Thyroid gland (tissue), 4 donors: ENCODE measurements at places on chromosomes 5 and 9. TPM values are rescaled to one million over a fixed set of nuclear protein-coding genes. Genes with fewer than 3 reads are reported as not detected.

DIPK1B gene
- total RNA-seq: 22.8 TPM

DNA sequence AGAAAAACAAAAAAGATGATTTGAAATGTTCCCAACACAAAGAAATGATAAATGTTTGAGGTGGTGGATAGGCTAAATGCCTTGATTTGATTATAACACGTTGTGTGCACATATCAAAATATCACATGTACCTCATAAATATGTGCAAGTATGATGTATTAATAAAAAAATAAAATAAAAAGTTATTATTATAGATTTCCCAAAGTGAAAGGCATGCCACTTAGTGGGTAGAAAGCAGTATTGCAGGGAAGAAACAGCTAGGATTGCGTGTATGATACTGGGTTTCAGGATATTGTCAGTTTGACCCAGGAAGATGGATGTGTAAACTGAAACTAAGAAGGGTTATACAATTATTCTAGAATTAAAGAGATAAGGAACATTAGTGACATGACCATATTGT, 3.6 kb upstream of the TMEM38B start:
- no peaks in the 10 kb centered on the region for H3K36me3 ChIP-seq
- H3K27ac ChIP-seq: no peak overlapping the region
- no peaks in the 10 kb centered on the region for H3K27me3 ChIP-seq
- DNase-seq: no peak

SNAPC3 gene
- 34.0 TPM for total RNA-seq

SPATA31D4 gene
- not detected for total RNA-seq

- no peaks in the 10 kb centered on the region for H3K4me1 ChIP-seq
- no peaks in the 10 kb centered on the region for H3K27me3 ChIP-seq
- H3K27ac ChIP-seq: no peak overlapping the region
Observed at GRCh38 chr9:112338561-112338960, 5.1 kb upstream of the PTBP3 start.

PCDHGA3 gene
- 4.4 TPM for total RNA-seq

DNA sequence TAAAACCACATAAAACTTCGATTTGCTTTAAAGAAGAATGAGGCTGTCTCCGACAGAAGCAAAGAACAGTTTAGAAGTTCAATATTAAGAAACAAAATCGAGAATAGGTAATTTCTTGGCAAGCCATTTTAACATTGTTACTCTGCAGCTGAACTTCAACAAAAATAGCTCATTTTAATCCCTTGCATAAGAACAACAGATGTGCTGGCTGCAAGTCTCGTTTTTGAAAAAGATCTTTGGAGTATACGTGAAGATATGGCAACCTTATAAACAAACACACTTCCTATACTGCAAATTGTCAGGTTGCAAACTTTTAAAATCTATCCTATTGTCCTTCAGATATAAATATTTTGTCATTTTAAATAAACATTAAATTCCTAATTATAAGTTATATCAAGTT, 71.5 kb downstream of the FBN2 start:
- H3K27ac ChIP-seq: no peak overlapping the region
- no peaks in the 10 kb centered on the region for H3K4me1 ChIP-seq
- no peaks in the 10 kb centered on the region for H3K36me3 ChIP-seq
- DNase-seq: no peak

GRCh38 chr9:20322212-20322611, 300.1 kb downstream of the MLLT3 start:
- no peak overlapping the region for H3K27ac ChIP-seq
- H3K4me1 ChIP-seq: peaks cover 32% of the 10 kb centered on the region
- H3K4me3 ChIP-seq: no peak overlapping the region

ADGRD2 gene
- total RNA-seq: not detected

DNA sequence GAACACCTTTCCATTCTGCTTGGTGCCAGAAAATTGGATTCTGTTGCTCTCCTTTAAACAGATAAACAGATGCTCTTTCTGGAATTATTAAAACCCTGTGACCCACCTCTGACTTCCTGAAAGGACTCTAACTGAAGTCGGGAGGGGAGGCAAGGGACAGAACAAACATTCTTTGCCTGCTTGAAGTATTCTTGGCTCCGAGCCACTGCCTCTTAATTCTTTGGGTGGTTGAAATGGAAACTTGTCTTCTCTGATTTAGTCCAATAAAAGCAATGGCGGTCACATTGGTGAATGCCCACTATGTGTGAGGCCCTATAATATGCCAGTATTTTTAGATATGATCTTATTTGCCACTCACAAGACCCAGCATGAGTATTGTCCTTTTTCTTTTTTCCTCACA, 236.8 kb downstream of the SLIT3 start:
- no peak overlapping the region for H3K4me3 ChIP-seq
- H3K27me3 ChIP-seq: no peaks in the 10 kb centered on the region
- DNase-seq: peak; percentile 91
- H3K36me3 ChIP-seq: no peaks in the 10 kb centered on the region

DNA sequence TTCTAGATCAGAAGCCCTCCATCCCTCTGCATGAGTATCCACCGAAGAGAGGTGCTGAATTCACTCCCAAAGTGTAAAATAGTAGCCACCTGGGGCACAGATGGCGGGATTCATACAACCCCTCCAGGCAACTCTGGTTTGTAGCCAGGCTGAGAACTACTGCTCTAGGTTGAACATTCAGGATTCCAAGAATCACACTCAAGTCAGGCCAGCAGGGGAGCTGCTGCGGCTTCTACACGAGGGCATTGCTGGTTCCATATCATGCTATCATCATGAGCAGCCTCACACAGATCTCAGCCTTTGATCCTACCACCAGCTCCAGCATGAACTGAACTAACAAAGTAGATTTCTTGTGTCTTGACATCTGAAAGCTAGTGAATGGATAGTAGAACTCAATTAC, 367.9 kb downstream of the DIRAS2 start:
- no peaks in the 10 kb centered on the region for H3K4me1 ChIP-seq
- no peaks in the 10 kb centered on the region for H3K36me3 ChIP-seq
- no peaks in the 10 kb centered on the region for H3K27me3 ChIP-seq
- DNase-seq: no peak
- no peak overlapping the region for H3K4me3 ChIP-seq

- no peaks in the 10 kb centered on the region for H3K36me3 ChIP-seq
- DNase-seq: no peak
- H3K4me3 ChIP-seq: no peak overlapping the region
- peaks cover 11% of the 10 kb centered on the region for H3K4me1 ChIP-seq
- H3K27me3 ChIP-seq: no peaks in the 10 kb centered on the region
Observed at GRCh38 chr9:28212979-28213378, 639.7 kb upstream of the C9orf72 start.

- no peak for DNase-seq
- H3K27ac ChIP-seq: no peak overlapping the region
- H3K4me3 ChIP-seq: no peak overlapping the region
- no peaks in the 10 kb centered on the region for H3K27me3 ChIP-seq
- H3K4me1 ChIP-seq: no peaks in the 10 kb centered on the region
Observed at GRCh38 chr5:119913425-119913824, 284.1 kb downstream of the FAM170A start.

GRCh38 chr5:107426209-107426608, 244.5 kb downstream of the EFNA5 start:
- H3K27ac ChIP-seq: no peak overlapping the region
- H3K36me3 ChIP-seq: no peaks in the 10 kb centered on the region
- DNase-seq: no peak
- H3K4me3 ChIP-seq: no peak overlapping the region
- no peaks in the 10 kb centered on the region for H3K27me3 ChIP-seq

DNA sequence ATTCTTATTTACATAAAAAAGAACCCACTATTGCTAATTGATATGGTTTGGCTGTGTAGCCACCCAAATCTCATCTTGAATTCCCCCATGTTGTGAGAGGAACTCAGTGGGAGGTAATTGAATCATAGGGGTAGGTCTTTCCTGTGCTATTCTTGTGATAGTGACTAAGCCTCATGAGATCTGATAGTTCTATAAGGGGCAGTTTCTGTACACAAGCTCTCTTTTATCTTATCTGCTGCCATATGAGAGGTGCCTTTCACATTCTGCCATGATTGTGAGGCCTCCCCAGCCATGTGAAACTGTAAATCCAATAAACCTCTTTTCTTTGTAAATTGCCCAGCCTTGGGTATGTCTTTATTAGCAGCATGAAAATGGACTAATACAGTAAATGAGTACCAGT, 58.2 kb upstream of the PRR16 start:
- no peaks in the 10 kb centered on the region for H3K36me3 ChIP-seq
- H3K27me3 ChIP-seq: no peaks in the 10 kb centered on the region
- H3K4me3 ChIP-seq: no peak overlapping the region
- no peaks in the 10 kb centered on the region for H3K4me1 ChIP-seq
- no peak for DNase-seq
- no peak overlapping the region for H3K27ac ChIP-seq

DNA sequence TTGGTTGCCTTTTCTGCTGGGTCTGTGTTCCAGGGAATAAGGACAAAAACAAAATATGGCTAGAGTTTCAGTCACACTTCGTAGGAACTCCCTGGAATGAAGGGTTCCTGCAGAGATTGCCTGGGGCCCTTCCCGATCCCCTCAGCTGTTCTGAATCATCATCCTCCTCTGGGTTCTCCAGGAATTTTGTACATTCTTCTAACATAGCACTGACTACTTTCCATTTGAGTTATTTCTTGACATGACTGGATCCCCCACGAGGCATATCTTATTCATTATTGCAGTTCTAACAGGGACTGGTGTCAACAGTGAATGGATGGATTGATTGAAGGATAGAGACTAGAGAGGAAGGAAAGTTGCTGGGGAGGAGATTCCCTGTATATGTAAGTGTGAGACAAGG, 49.2 kb upstream of the TNC start:
- H3K27ac ChIP-seq: no peak overlapping the region
- DNase-seq: no peak
- H3K4me3 ChIP-seq: no peak overlapping the region
- H3K4me1 ChIP-seq: no peaks in the 10 kb centered on the region
- no peaks in the 10 kb centered on the region for H3K27me3 ChIP-seq

GFM2 gene
- total RNA-seq: 49.0 TPM

FAM120A gene
- total RNA-seq: 104 TPM

DNA sequence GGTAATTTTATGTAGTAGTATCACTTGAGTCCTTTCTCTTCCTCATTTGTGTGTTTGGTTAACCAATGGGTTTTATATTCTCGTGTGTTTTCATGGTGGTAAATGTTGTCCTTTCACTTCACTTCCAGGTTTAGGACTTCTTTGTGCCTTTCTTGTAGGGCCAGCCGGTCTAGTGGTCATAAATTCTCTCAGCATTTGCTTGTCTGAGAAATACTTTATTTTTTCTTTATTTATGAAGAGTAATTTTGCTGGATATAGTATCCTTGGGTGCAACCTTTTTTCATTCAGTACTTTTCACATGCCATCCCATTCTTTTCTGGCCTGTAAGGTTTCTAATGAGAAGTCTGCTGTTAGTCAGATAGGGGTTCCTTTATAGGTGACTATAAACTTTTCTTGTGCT, 107.1 kb downstream of the GNA14 start:
- no peaks in the 10 kb centered on the region for H3K4me1 ChIP-seq
- H3K36me3 ChIP-seq: no peaks in the 10 kb centered on the region
- no peaks in the 10 kb centered on the region for H3K27me3 ChIP-seq
- H3K4me3 ChIP-seq: no peak overlapping the region
- H3K27ac ChIP-seq: no peak overlapping the region
- DNase-seq: no peak

- no peaks in the 10 kb centered on the region for H3K36me3 ChIP-seq
- no peaks in the 10 kb centered on the region for H3K27me3 ChIP-seq
- peak; percentile 8 for DNase-seq
- peak overlapping the region; percentile 84 for H3K27ac ChIP-seq
- peak overlapping the region; percentile 37 for H3K4me3 ChIP-seq
Observed at GRCh38 chr9:107638521-107639310, 149.1 kb upstream of the KLF4 start.

DNA sequence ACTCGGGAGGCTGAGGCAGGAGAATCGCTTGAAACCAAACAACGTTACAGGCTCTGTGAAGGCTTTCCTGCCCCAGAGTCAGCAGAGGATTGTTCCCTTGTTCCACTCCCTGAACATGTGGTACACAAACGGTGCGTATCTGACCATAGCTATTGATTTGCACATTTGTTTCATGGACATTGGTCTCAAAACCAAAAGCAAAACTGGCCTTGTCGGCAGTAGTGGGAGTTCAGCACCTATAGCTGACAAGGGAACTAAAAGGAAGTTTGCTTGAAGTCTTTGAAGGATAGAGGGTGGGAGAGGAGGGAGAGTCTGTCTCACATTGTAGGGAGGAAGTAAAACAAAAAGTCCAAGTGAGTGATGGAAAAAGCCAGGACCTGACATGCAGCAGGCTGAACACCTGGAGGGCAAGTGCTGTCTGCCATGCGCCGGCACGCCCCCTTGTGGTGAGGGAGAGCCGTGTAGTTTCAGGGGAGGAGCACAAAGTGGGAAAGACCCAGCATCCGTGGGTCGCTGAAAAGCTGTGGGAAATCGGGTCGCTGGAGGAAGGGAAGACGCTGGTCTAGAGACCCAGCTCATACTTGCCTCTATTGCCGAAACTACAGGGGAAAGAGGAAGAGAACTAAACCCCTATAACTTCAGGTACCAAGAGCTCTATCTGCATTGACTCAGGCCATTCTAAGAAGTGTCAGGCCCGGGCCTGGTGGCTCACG, 58.0 kb downstream of the RAD23B start:
- H3K36me3 ChIP-seq: no peaks in the 10 kb centered on the region
- H3K27me3 ChIP-seq: no peaks in the 10 kb centered on the region
- peak; percentile 75 for DNase-seq
- no peak overlapping the region for H3K4me3 ChIP-seq

GRCh38 chr9:94960964-94961363, 234.5 kb downstream of the AOPEP start:
- no peaks in the 10 kb centered on the region for H3K27me3 ChIP-seq
- no peak overlapping the region for H3K27ac ChIP-seq
- no peak for DNase-seq
- peaks cover 12% of the 10 kb centered on the region for H3K4me1 ChIP-seq
- no peak overlapping the region for H3K4me3 ChIP-seq

DNA sequence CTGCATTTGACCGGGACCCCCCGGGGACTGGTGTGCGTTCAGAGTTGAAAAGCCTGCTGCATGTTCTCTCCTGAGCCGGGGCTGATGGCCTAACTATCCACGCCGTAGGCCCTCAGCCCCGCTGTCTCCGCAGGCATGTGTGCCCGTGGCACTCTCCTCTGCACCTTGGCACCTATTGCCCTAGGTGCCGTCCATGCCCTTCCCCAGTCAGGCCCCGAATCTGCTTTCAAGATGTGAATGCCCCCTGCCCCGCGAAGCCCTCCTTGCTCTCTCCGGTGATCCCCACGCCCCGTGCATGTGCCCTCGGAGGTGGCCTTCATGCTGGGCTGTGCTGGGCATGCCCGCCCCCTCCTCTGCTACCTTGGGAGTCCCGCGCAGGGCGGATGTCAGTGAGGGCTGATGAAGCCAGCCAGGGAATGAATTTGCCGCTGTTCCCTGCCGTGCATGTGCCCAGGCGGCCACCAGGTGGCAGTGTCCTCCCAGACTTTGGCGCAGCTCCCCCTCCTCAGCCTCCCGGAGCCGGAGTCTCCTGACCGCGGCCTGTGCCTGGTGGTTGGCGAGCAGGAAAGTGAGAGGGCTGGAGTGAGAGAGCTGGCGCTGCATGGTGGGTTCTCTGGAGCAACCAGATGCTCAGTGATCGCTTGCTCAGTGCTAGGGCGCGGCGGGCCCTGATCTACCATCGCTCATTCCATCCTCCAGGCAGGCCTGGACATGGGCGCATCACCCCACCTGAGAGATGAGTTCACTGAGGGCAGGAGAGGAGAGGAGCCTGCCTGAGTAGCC, 112.9 kb upstream of the LMX1B start:
- no peak overlapping the region for H3K4me3 ChIP-seq
- peak; percentile 73 for DNase-seq
- H3K27ac ChIP-seq: no peak overlapping the region
- H3K27me3 ChIP-seq: no peaks in the 10 kb centered on the region
- H3K4me1 ChIP-seq: peaks cover 15% of the 10 kb centered on the region

GRCh38 chr5:143801252-143801939, 10.6 kb upstream of the HMHB1 start:
- DNase-seq: no peak
- no peak overlapping the region for H3K27ac ChIP-seq
- H3K4me1 ChIP-seq: no peaks in the 10 kb centered on the region
- no peaks in the 10 kb centered on the region for H3K36me3 ChIP-seq
